ENCODE measurements at places on chromosomes 16 and 17. TPM values are rescaled to one million over a fixed set of nuclear protein-coding genes. Genes with fewer than 3 reads are reported as not detected.

The UBB gene
- total RNA-seq = 1,069 TPM

The RASL10B gene
- 0.53 TPM for total RNA-seq

The ADAMTS18 gene
- not detected for total RNA-seq

The ARHGDIA gene
- total RNA-seq = 539 TPM

The SDR42E1 gene
- total RNA-seq = 13.9 TPM

The HSPB9 gene
- total RNA-seq = 0.36 TPM

The NPW gene
- total RNA-seq = not detected

The ST6GALNAC1 gene
- not detected for total RNA-seq

The NPIPB13 gene
- 30.7 TPM for total RNA-seq

The PLA2G10 gene
- not detected for total RNA-seq

The HSD3B7 gene
- 8.5 TPM for total RNA-seq

The TNFRSF17 gene
- not detected for total RNA-seq

The ASGR2 gene
- total RNA-seq = not detected

The BOLA2 gene
- 12.1 TPM for total RNA-seq

The PRSS8 gene
- not detected for total RNA-seq

The SOCS1 gene
- total RNA-seq = 165 TPM

The G6PC1 gene
- not detected for total RNA-seq

The CHST6 gene
- total RNA-seq = 0.06 TPM

The STH gene
- not detected for total RNA-seq

The NPIPA2 gene
- 1.5 TPM for total RNA-seq

The GSDMA gene
- 0.26 TPM for total RNA-seq

The SLC38A8 gene
- not detected for total RNA-seq

The BMERB1 gene
- 3.7 TPM for total RNA-seq

The TOM1L1 gene
- total RNA-seq = not detected

The GRAPL gene
- total RNA-seq = 17.9 TPM

The TLCD3B gene
- 5.5 TPM for total RNA-seq

The SPATA32 gene
- total RNA-seq = 0.65 TPM

The ZMYND15 gene
- 0.17 TPM for total RNA-seq

The VAT1L gene
- not detected for total RNA-seq

The TEKT1 gene
- not detected for total RNA-seq

The ARL5C gene
- total RNA-seq = 0.11 TPM

The MYH3 gene
- total RNA-seq = 3.6 TPM

The APOBR gene
- 26.1 TPM for total RNA-seq

The PLEKHG4 gene
- 15.7 TPM for total RNA-seq

The C17orf67 gene
- 5.1 TPM for total RNA-seq

The HOXB5 gene
- not detected for total RNA-seq

The SMARCE1 gene
- total RNA-seq = 109 TPM

The CLEC16A gene
- total RNA-seq = 34.1 TPM

The SLFN12L gene
- total RNA-seq = 133 TPM

The PDP2 gene
- total RNA-seq = 26.6 TPM

The ABI3 gene
- 86.4 TPM for total RNA-seq

The CCDC47 gene
- total RNA-seq = 54.8 TPM

The CFAP97D1 gene
- not detected for total RNA-seq

The NPIPA3 gene
- 1.8 TPM for total RNA-seq

The HAP1 gene
- 0.14 TPM for total RNA-seq

The TNFSF13 gene
- 8.4 TPM for total RNA-seq

The SLC2A4 gene
- total RNA-seq = not detected

The MAP2K3 gene
- 56.8 TPM for total RNA-seq

The C16orf96 gene
- 0.17 TPM for total RNA-seq

The ARL4D gene
- total RNA-seq = 2.4 TPM

The TMEM11 gene
- total RNA-seq = 21.4 TPM
